ENCODE measurements at places on chromosomes 6 and 20. TPM values are rescaled to one million over a fixed set of nuclear protein-coding genes. Genes with fewer than 3 reads are reported as not detected.

DNA sequence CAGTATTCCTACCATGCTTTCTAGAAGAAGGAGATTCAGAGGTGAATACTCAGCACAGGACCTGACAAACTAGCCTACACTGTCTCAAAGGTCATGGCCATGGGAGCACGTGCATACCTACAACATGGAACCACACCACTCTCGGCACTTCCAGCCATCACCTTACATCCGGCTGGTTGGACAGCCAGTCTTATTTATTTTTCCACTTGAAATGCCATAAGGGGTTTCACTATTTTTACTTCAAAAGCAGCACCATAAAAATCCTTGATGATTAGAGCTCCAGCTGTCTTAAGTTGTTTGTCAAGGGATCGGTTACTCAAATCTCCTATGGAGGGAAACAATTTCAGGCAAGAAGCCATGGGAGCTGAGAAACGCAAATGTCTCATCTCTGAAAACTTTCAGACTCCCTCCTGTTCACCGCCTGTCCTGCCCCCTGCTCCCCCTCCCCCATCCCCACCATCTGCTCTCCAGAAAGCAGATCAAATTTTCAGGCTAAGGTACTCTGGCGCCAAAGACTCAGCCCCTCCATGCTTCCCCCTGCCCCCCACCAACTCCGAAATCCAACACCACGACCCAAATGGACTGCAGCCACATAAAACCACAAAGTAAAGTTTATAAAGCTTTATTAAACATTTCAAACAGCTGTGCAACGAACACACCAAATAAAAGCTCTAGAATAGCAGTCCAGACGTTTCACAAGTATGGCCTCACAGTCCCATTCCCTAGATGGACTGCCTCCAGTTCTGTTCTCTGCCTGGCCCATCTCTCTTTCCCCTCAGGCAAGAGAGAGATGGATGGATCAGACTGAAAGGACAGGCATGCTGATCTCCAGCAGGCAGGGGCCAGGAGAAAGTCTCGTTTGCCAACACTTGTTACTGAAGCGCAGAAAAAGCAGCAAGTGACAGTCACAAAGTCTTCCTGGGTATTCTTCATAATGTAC is 4.0 kb upstream of the NNAT start:
- no peak for DNase-seq

DNA sequence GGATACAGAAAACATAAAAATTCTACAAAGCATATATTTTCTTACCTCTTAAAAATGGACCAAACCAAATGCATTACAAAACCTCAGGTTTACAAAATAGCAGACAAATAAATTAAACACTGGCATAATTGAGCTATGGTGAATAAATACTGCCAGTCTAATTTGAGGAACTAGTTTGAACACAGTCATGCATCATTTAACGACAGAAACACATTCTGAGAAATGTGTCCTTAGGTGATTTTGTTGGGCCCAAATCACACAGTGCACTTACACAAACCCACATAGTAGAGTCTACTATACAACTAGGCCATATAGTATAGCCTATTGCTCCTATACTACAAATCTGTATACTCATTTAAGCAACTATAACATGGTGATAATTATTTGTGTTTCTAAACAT is 215.6 kb downstream of the FOXC1 start:
- DNase-seq: no peak

DNA sequence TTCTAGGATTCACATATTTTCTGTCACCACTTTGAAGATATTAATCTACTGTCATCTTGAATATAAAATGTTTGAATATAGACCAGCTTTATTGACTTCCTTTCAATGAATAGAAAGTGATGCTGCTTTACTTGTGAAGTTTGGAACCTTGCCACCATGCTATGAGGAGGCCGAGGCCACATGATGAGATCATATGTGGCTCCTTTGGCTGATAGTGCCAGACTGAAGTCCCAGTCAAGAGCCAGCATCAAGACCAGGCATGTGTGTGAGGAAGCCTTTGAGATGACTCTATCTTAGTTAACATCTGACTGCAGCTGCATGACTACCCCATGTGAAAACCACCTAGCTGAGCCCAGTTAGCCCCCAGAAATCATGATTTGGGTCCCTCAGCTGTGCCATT is 169.5 kb downstream of the OTOR start:
- no peak for DNase-seq

DNA sequence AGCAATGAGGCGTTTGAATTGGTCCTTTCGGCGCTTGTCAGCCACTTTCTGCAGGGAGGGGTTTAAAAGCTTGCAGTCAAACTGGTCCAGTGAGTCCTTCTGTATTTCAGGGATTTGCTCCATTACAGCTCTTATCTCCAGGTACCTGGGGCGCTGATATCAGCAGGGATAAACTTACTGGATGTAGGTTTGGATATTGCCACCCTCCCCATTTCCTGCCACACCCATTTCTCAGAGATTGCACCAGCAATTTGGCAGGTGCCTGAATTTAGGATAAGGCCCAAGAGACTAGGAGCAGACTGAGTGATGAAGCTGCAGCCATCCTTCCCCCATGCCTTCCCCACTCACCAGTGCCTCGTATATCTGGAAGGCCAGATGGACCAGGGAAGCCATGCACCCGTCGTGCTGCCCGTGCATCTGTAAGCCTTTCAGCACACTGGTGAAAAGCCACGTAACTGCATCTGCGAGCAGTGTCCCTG is 7.6 kb downstream of the POLR1C start:
- no peak for DNase-seq

DNA sequence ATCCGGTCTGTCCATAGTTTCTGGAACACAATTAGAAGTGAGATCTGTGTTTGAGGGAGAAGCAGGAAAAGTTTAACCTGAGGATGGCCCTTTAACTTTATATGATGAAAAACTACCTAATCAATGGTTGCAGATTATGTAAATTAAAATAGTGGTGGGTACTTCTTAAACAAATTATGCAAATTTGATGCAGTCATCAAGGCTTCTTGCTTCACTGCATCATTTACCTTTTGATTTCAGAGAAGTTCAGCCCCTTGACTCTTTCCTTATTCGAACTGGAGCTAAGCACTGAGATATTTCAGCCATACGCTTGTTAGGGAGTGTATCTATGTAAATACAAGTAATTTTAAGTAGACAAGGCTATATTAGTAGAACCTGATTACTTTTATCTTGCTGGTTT is 73.8 kb downstream of the JARID2 start:
- DNase-seq: no peak

GRCh38 chr6:133501675-133502270 is 260.6 kb downstream of the EYA4 start:
- no peak for DNase-seq

DNA sequence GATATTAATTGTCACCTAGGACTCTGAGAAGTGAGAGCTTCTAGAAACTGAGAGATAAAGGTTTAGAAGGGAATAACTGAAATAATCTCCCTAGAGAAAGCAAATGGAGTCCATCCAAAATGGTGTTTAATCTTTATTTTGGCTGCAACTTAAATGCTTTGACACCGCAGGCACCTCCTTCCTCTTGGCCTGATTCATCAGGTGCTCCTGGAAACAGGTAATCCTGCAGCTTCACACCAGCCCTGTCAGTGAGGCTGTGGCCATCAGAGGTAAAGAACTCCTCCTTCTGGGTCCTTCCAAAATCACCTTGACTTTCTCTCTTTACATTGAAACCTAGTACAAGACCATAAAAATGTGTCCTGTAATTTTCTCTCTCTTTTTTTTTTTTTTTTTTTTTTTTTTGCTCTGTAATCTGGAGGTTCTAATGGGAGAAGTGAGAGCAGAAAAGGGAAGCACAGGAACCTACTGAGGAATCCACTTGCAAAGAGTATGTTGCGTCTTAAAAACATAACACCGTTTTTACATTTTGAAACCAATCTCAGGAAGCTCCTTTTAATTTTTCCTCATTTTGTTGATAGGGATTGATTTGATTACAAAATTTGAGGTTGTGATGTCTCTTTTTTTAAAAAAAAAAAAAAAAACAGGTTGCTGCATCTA is 124.2 kb downstream of the LRRC1 start:
- DNase-seq: no peak

DNA sequence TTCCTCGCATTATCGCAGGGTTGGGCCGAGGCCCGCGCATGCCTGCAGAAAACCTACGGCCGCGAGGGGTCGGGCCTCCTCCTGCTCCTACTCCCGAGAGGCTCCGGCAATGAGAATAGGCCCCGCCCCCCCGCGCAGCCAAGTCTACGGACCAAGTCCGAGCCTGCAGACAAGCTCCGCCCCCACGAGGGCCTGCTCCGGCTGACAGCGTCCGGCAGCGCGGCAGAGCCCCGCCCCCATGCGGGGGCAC is 3.1 kb upstream of the GPSM3 start:
- peak; percentile 100 for DNase-seq

GRCh38 chr6:94349227-94349626 is 929.9 kb upstream of the EPHA7 start:
- no peak for DNase-seq

DNA sequence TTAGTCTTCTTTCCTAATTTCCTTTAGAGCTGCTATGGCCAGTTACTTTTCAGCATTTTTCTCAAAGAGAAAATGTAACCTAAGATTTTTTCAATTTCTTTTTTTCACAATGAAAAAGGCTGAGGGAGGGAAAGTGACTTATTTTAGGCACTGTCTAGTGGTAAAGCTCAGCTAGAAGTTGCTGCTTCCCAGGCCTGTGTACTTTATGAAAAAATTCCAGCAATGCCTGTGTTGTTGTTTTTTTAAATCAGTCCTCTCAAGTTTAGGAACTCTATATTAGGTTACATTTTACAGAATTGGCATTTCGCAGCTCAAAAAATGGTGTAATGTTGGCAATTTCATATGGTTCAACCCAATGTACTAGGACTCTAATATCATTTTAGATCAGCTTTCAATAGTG is 269.6 kb downstream of the ARID1B start:
- DNase-seq: no peak

- no peak for DNase-seq
Measured at GRCh38 chr20:36384022-36384619, 78.0 kb downstream of the DLGAP4 start.

DNA sequence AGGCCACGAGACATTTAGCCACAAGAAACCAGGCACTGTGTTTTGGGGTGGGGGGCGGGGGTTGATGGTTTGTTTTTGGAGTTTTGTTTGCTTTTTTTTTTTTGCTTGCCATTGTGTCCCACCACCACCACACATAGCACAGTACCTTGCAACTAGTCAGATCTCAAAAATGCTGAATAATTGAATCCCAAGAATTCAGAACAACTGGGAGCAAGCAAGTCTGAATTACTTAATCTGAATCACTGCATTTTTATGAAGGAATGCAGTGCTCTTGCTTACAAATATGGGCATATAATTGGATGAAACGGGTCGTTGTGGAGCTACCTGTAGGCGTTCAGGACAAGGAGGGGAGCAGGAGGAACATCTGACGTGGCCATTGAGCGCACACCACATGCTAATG is 151.5 kb upstream of the CDYL start:
- DNase-seq: no peak

The RUNX2 gene
- 0.16 TPM for total RNA-seq

The FAM209B gene
- not detected for total RNA-seq

The OPRM1 gene
- total RNA-seq: 1.7 TPM

All from occipital lobe (tissue), 3 donors.